Naive thymus-derived CD8-positive, alpha-beta T cell (primary cell): ENCODE measurements at places on chromosomes 4 and X.

DNA sequence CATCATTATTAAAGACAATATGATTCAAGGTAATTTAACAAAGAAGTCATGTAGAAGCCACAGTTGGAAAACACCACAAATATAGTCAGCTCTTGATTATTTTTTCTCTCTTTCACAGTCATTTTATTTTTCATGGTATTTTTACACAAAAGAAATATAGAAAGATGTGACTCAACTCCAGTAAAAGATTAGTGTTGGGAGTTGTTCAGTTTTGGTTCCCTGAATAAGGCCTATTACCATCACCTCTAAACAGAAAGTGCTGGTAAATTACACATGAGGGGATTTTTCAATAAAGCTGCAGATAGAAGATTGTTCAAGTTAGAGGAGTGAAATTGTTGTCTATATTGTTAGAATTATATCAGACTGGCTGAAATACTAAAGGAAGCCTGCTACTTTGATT is 107.0 kb downstream of the DDIT4L start:
- no peak overlapping the region for H3K4me3 ChIP-seq
- H3K4me1 ChIP-seq: peaks cover 5% of the 10 kb centered on the region
- no peak overlapping the region for H3K27ac ChIP-seq
- H3K36me3 ChIP-seq: no peaks in the 10 kb centered on the region

DNA sequence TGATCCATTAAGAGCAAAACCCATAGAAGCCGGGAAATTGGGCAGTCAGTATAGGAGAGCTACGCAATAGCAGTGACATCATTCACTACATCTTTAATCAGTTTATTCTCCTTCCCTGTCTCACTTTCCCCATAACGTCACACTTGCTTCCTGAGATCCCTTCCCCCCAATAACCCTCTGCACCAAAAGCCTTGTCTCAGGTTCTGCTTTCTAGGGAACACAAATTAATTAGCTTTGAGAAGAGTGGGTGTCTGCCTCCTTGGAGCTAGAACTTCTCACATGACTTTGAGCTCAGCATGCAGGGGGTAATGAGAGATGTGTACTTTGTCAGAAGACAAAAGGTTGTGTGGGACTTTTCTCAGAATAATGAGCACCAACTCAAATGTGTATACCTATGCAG is 128.3 kb upstream of the MAOA start:
- H3K27me3 ChIP-seq: no peaks in the 10 kb centered on the region
- no peaks in the 10 kb centered on the region for H3K4me1 ChIP-seq
- H3K4me3 ChIP-seq: no peak overlapping the region
- no peak overlapping the region for H3K27ac ChIP-seq

- H3K27me3 ChIP-seq: no peaks in the 10 kb centered on the region
- peak; percentile 53 for DNase-seq
- peak within 1 kb of the TSS; percentile 87 for H3K4me3 ChIP-seq
Measured at GRCh38 chrX:154019633-154020528, at the start of gene IRAK1. IRAK1 (minus strand) TSS chrX:154019902; CDS start chrX:154019812, 90 bp downstream.

DNA sequence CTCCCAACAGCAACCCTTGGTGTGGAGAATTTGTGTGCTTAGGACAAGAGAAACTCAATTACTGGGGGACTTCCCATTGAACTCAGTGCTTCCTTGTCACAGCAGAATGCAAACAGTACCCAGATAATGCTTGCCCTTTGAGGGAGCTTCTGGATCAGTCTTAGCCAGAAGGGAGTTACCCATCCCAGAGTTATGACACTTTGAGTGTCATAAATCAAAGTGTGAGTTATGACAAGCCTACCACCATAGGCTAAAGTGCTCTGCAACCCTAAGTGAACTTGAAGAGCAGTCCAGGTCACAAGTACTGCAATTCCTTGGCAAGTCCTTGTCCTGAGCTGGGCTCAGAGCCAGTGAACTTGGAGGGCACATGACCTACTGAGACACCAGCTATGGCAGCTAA is 1513.9 kb upstream of the PCDH10 start:
- no peaks in the 10 kb centered on the region for H3K27me3 ChIP-seq
- H3K36me3 ChIP-seq: no peaks in the 10 kb centered on the region
- no peaks in the 10 kb centered on the region for H3K4me1 ChIP-seq
- no peak overlapping the region for H3K27ac ChIP-seq
- DNase-seq: no peak

DNA sequence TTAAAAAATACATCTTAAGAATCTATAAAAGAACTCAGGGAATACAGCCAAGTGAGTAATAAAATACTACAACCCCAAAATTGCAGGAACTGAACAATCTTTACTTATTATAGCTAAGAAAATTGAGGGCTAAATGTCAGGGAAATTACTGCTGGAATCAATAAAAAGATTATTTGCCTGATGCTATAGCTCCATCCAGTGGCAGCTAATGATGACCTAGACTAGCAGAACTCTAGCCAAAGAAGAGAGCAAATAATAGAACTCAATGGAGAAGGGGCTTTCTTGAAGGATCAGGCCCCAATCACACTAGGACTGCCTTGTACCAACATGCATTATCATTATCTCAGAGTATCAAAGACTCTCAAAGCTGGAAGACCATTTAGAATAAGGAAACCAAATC is 85.0 kb upstream of the FAM241A start:
- no peaks in the 10 kb centered on the region for H3K36me3 ChIP-seq
- H3K4me1 ChIP-seq: peaks cover 3% of the 10 kb centered on the region
- DNase-seq: no peak
- H3K27me3 ChIP-seq: no peaks in the 10 kb centered on the region

DNA sequence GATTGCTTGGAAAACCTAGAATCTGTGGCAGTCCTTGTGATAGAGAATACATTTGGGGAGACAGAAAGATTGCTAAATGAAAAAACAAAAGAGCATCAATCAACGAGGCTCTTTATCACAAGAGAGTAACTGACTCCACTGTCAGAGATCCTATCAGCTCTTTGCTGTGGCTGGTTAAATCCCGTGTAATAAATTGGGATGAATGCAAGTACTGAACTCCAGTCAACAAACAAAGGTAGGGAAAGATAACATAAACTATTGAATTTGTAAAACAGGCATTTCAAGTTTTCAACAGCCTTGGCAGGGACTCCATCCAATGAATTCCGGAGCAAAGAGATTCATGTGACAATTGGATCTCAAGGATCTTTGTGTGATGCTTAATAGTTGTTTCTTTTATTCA is 21.3 kb downstream of the MMRN1 start:
- no peak overlapping the region for H3K27ac ChIP-seq
- no peaks in the 10 kb centered on the region for H3K4me1 ChIP-seq
- H3K36me3 ChIP-seq: no peaks in the 10 kb centered on the region
- no peak overlapping the region for H3K4me3 ChIP-seq

GRCh38 chrX:96407981-96408380 is 276.7 kb upstream of the DIAPH2 start:
- no peak overlapping the region for H3K27ac ChIP-seq
- no peak overlapping the region for H3K4me3 ChIP-seq
- no peaks in the 10 kb centered on the region for H3K4me1 ChIP-seq
- no peaks in the 10 kb centered on the region for H3K27me3 ChIP-seq
- no peaks in the 10 kb centered on the region for H3K36me3 ChIP-seq
- DNase-seq: no peak
